ENCODE measurements at places on chromosomes 3 and 15.

DNA sequence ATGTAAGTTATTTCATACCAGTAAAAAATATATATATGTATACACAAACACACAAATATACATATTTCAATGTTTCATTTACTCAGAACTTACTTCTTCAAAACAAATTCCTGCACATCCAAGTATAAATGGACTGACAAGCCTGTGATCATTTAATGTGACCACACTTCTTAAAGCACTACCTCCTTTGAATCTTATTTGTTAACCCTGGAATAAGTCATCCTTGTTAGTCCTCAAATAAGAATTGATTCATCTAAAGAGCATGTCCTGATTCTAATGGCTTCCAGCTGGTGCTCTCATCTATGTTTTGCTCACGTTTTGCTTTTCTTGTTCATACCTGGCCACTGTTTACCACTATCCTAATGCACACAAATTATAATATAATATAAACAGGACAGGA is 103.9 kb upstream of the UBP1 start:
- no peak for DNase-seq

- DNase-seq = no peak
Measured at GRCh38 chr3:197970588-197970987, 10.6 kb downstream of the LMLN start.

DNA sequence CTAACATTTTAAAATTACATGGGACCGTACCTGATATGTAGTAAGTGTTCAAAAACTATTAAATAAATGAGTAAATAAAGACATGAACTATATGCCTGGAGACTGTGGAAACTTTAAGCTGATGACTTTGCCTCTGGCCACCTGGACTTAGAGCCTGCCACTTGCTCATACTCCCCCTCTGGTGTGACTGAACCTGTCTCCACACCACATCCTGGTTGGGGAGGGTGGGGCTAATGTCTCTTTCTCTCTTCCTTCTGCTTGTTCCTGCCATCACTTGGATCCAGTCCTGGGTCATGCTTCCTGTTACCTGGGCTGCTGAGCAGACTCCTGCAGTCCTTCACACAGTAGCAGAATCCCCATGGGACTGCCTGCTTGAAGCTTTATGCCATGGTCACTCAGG is 8.2 kb upstream of the TMEM158 start:
- no peak for DNase-seq

GRCh38 chr3:65006300-65006739 is 318.5 kb upstream of the ADAMTS9 start:
- DNase-seq = no peak

DNA sequence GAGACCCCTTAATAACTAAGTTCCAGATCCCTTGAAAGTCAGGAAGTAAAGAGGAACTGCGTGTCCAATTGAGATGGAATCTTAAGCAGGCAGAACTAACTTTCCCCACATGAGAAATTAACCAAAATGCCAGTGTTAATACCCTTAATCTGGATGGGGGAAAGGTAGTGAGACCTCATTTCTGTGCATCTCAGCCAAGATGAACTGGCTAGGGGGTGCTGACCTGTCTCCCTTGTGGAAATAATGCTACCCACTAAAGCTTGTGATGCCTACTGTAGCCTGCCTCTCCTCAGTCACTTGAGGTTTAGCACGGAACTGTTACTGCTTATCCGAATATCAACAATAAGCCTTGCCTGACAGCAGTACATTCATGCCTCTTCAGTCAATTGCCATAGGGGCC is 15.1 kb downstream of the BOC start:
- DNase-seq = no peak

GRCh38 chr3:99934975-99935797 is 117.5 kb downstream of the CMSS1 start:
- DNase-seq = no peak

- DNase-seq = no peak
Measured at GRCh38 chr3:15498431-15499214, 22.9 kb downstream of the COLQ start.

- DNase-seq = no peak
Measured at GRCh38 chr15:52417957-52418356, 110.7 kb downstream of the MYO5A start.

GRCh38 chr3:188948281-188948996 is 223.3 kb upstream of the TPRG1 start:
- no peak for DNase-seq

- no peak for DNase-seq
Measured at GRCh38 chr3:137763594-137763938, 549 bp upstream of the SOX14 start.

DNA sequence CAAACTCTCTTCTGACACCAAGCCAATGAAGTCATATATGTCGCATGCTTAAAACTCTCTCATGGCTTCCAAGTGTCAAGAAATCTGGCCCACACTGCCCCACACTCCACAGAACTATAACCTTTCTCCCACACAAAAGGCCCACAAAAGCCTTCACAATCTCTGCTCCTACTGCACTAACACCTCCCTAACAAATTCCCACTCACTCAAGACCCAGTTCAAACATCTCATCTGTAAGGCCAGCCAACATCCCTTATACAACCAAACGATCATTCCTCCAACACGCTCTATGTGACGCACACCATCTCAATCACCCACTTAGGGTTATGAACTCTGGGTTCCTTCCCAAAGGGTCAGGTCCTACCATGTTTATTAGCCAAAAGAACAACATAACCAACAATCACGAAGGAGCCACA is 13.5 kb downstream of the TBC1D2B start:
- DNase-seq = no peak

GRCh38 chr3:98180319-98180890 is 13.9 kb downstream of the OR5H15 start:
- no peak for DNase-seq

GRCh38 chr3:30113906-30114305 is 492.5 kb upstream of the TGFBR2 start:
- DNase-seq = no peak

DNA sequence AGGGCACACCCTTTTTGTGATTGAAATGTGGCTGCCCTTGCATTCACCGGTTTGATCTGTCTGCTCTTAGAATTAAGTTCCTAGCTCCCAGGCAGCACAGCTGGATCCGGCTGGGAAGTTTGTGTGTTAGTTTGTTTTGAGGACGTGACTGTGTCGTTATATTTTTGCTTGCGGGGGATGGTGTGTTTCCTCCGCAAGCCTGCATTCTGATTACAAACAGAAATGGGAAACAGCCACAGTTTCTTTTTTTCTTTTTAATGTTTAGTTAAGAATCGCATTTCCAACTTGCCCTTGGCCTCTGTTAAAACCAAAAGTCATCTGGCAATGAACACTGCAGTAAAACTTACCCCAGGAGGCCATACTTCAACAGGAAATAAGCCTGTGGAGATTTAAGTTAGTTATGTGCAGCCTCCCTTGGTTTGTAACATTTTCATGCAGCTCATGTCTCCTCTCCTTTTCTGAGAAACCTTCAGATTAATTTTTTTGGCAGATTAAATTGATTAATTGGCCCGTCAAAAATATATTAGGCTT is 888 bp downstream of the TMOD3 start:
- no peak for DNase-seq

DNA sequence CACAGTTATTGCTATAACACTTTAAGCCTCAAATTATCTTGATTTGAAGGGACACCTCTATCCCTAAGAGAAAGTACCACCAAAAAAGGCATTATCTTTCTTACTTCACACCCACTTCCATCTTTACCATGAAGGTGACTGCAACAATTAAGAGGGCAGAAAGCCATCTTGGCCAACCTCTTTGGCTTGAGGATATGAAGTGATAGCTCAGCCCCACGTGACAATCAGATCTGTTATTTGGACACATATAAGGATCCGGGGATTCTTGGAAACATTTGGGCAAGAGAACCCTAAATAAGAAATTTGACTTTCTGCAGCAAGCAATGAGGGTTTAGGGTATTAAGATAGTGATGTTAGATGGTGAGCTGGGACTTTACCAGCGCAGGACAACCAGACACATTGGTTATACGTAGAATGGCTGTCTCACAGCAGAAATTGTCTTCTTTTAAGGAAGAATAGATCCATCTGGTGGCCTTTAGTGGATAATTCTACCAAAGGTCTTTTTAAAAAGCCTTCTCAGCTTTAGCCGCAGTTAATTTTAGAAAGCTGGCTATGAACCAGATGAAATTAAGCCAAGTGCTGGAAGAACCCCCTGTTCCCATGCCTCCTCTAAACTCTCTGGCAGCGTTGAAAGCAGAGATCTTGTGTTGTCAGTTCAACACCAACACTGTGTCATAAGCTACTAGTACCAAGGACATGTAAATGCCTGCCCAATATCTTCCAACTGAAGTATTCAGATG is 12.3 kb downstream of the HCLS1 start:
- DNase-seq = no peak

- DNase-seq = peak; percentile 62
Measured at GRCh38 chr3:188956839-188957489, 214.8 kb upstream of the TPRG1 start.

- DNase-seq = no peak
Measured at GRCh38 chr3:172324611-172325203, 123.5 kb downstream of the GHSR start.

DNA sequence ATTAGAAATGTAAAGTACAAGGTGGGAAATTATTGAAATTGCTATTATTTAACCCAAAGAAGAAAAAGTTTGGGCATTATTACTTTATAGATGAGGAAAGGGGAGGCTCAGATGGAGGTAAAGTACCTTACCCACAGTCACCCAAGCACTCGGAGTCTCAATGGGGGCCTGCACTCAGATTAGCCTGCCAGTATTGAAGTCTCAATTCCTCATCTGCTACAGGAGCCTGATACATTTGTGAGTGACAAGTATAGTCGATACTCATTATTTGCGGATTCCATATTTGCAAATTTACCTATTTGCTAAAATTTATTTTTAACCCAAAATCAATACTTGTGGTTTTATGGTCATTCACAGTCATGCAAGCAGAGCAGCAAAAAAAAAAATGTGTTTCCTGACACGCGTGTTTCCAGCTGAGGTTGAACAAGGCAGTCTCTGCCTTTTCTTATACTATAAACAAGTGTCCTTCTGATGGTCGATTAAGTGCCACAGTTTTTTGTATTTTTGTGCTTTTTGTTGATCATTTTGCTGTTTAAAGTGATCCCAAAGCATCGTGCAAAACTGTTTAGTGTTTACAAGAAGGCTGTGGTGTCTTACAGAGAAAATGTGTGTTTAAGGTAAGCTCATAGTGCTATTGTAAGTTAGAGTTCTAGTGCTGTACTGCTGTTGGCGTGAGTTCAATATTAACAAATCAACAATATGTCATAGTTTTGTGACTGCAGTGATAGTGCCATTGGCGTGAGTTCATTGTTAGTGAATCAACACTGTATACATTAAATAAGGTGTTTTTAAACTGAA is 48.0 kb downstream of the ARHGEF26 start:
- no peak for DNase-seq

DNA sequence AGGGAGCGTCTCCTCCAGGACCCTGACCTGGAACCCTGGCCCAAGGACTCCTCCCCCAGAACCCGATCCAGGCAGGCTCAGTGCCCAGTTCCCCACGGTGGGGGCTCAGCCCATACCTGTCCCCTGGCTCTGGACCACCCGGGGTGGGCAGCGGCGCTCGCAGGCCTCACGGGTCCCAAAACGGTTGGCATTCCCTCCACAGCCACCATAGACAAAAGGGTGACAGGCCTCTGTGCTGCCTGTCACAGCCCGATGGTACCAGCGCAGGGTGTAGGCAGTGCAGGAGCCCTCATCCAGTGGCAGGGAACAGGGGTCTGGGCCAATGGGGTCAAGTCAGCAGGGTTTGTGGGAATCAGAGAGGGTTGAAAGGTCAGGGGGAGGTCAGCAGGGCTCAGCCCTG is 1.1 kb upstream of the UCN2 start:
- no peak for DNase-seq

GRCh38 chr3:127606981-127607595 is 8.9 kb downstream of the MCM2 start:
- no peak for DNase-seq

GRCh38 chr3:128215290-128215689 is 62.0 kb downstream of the EEFSEC start:
- no peak for DNase-seq

DNA sequence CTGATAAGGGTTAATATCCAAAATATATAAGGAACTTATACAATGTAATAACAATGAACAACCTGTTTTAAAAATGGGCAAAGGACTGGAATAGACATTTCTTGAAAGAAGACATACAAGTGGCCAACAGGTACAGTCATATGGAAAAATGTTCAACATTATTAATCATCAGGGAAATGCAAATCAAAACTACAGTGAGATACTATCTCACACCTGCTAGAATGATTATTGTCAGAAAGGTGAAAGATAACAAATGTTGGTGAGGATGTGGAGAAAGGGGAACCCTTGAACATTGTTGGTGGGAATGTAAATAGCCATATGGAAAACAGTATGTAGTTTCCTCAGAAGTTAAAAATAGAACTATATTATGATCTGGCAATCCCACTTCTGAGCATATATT is 20.4 kb downstream of the GOLM2 start:
- no peak for DNase-seq

DNA sequence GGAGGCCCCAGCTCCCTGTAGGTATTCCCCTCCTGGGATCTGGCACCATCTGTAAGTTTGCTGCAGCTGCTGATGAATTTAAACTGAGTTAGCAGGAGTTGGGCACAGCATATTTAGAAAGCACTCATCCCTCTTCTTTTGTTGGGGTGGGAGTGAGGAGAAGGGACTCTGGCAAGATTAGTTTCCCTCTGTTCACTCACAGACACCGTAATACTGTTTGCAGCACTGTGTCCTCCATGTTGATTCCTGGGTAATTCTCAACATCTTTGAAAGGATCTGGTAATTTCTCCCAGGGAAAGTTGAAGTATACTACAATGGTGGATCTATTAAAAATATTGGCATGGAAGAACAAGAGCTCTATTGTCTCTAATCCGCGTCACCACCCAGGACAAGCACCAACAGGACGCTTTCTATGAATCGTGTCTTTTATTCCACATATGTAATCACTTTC is 173.3 kb downstream of the RBMS3 start:
- DNase-seq = no peak

GRCh38 chr3:11653298-11654055 is 9.8 kb upstream of the VGLL4 start:
- DNase-seq = no peak

DNA sequence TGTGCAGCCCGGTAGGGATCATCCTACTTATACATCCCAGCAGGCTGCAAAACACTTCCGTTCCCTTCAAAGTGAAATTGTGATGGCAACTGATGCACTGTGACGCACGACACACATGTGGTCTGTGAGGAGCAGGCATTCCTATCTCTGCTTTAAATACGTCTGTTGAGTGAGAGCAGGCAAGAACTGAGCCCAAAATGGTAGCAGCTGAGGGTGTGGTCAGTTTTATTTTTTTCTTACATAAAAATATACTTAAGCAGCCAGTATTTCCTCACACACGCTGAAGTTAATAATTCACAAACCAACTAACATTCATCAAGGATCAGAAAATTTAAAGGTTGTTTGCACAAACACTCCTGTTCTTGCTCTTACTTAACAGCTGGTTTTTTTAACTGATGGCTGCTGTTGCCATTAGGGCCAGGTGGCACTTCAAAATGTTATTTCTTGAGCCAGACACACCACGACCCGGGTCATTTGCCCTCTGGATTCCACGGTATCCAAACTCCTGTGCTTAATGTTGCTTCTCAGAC is 23.9 kb downstream of the LRIG1 start:
- no peak for DNase-seq
